ENCODE measurements at places on chromosomes 12 and 14.

GRCh38 chr14:60510951-60511599 lies 2.1 kb downstream of the SIX6 start:
- peaks cover 7% of the 10 kb centered on the region for H3K4me1 ChIP-seq
- peaks cover 3% of the 10 kb centered on the region for H3K36me3 ChIP-seq
- no peak overlapping the region for H3K27ac ChIP-seq
- no peak overlapping the region for H3K4me3 ChIP-seq
- no peak for DNase-seq
- H3K27me3 ChIP-seq: peaks cover 94% of the 10 kb centered on the region

GRCh38 chr12:44875417-44875953 lies 630 bp downstream of the NELL2 start:
- no peak overlapping the region for H3K27ac ChIP-seq
- H3K27me3 ChIP-seq: peaks cover 80% of the 10 kb centered on the region
- DNase-seq: peak; percentile 69
- peak overlapping the region; percentile 95 for H3K4me3 ChIP-seq

DNA sequence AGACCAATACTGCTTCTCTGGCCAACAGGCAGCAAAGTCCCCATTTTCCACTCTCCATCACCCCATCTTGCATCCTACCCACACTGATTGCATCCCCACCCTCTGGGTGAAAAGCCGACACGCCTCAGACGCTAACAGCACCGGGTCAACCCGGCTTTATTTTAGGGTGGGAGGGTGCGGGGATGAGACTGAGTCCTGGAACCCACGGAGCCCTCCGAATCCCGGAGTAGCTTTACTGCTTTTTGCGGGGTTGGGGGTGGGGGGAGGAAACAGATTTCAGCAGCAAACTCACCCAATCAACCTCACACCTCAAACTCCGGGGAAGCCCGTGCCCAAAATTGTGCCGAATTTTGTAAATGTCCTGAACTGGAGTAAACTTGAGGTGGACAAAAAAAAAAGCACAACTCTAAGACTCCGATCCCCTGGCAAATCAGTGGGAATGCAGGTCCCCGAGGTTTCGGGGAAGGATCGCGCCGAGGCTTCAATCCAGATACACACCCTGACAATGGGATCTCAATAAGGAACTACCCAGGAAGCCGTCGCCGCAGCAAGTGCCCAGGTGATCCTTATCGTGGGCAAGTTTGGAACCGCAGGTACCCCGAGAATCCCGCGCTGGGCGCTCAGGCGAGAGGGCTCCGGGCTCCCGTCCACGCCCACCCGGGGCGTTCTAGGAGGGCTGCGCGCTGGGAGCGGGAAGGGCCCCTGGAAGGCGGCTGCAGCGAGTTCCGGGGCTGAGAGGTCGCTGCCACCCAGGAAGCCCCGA lies 1.1 kb downstream of the GCH1 start:
- H3K36me3 ChIP-seq: no peaks in the 10 kb centered on the region
- no peak for DNase-seq
- peak overlapping the region; percentile 48 for H3K27ac ChIP-seq

DNA sequence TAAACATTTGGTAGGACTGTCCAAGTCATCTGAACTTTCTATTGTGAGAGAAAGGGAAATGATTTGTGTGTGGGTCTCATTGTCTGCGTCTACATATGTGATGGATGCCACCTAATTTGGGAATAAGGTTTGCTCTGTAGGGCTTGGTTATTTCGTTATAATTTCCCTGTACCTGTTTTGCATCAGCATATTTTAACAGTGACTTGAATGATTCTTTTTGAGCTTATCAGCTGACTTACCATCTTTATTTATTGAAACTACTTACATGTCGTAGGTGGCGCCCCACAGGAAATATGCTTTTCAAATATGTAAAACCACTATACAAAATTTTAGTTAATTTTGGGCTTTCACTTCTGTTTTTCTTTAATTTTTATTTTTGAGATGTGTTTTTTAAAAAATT lies 56.5 kb upstream of the BCAT1 start:
- no peak overlapping the region for H3K4me3 ChIP-seq
- no peaks in the 10 kb centered on the region for H3K4me1 ChIP-seq
- H3K36me3 ChIP-seq: no peaks in the 10 kb centered on the region
- no peak for DNase-seq

- H3K4me1 ChIP-seq: peaks cover 8% of the 10 kb centered on the region
- H3K36me3 ChIP-seq: peaks cover 6% of the 10 kb centered on the region
- H3K4me3 ChIP-seq: peak overlapping the region; percentile 22
- H3K27ac ChIP-seq: peak overlapping the region; percentile 79
- no peaks in the 10 kb centered on the region for H3K27me3 ChIP-seq
Measured at GRCh38 chr12:93689076-93689834, 12.1 kb downstream of the CRADD start.

DNA sequence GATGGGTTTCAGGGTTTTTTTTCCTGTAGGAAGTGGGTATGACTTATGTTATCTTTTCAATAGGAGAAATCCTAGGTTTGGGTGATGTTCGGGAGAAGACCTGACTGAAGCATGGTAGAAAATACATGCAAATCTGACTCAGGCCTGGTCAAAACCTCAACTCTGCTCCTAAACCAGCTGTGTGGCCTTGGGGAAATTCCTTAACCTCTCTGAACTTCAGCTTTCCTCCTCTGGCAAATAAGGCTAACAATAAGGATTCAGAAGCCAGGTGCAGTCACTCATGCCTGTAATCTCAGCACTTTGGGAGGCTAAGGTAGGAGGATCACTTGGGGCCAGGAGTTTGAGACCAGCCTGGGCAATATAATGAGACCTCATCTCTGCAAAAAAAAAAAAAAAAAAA lies 148.5 kb downstream of the PHETA1 start:
- no peak for DNase-seq
- H3K4me3 ChIP-seq: no peak overlapping the region
- peaks cover 10% of the 10 kb centered on the region for H3K27me3 ChIP-seq
- no peaks in the 10 kb centered on the region for H3K36me3 ChIP-seq
- no peaks in the 10 kb centered on the region for H3K4me1 ChIP-seq

DNA sequence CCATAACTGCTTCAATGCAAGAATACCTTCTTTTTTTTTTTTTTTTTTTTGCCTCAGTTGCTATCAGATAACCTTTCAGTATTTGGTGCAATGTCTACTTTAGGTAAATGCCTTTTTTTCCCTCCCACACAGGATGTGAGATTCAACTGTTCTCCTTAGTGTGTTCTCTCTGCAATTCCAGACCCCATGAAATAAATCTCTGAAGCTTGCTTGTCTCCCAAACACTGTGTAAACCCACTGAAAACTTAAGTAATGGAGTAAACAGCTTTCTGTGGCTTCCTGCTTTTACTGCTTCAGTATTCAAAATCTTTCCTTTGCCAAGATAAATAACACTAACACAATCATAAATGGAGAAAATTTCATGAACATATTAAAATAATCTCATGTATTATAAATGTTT lies 55.8 kb upstream of the CLEC14A start:
- no peak overlapping the region for H3K27ac ChIP-seq
- H3K4me1 ChIP-seq: no peaks in the 10 kb centered on the region
- no peak for DNase-seq

DNA sequence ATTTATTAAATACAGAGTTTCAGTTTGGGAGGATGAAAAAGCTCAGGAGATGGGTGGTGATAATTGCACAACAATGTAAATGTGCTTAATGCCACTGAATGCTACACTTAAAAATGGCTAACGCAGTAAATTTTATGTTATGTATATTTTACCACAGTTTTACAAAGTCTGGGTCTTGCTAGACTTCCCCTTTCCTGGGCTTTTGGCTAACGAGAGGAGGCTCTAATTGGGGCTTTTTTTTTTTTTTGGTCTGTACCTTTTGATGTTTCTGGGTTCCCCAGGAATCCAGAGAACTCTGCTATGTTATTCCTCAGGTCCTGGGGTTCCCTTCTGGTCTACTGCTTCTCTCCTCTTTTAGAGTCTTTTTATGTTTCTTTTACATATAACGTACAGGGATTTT lies 355.5 kb downstream of the CACNA1C start:
- peaks cover 15% of the 10 kb centered on the region for H3K27me3 ChIP-seq
- H3K4me3 ChIP-seq: no peak overlapping the region
- no peak for DNase-seq
- H3K27ac ChIP-seq: no peak overlapping the region
- H3K36me3 ChIP-seq: peaks cover 17% of the 10 kb centered on the region
- peaks cover under 1% of the 10 kb centered on the region for H3K4me1 ChIP-seq

DNA sequence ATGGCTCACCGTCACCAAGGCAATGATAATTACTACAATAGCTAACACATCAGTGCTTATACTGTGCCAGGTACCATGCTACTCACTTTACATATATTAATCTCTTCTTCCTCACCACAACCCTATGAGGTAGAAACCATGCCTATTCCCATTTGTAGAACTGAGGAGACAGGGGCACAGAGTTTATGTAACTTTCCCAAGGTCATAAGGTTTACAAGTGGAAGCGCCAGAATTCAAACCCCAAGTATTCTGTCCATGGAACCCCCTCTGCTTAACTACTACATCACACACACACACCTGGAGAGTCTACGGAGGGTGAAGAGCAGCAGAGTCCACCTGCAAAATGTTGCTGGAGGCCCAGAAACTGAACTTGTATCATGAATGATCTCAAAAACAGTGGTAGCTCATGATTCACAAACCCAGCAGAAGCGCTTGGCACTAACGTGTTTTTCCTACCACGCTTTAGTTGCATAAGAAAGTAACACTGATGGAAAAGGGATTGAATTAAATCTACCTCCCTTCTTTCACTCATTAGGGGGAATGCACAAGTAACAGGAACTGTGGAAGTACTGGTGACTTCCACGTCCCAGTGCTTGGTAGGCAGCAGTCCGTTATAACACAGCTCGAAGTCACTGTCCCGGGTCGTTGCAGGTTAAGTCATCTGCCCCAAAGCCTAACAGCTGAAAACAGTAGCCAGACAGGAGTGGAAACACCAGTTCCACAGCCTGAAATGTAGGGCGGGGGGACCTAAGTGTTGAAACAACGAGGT lies 2.0 kb downstream of the ITPR2 start:
- H3K27me3 ChIP-seq: peaks cover 2% of the 10 kb centered on the region
- peak overlapping the region; percentile 90 for H3K4me3 ChIP-seq
- DNase-seq: no peak
- peaks cover 14% of the 10 kb centered on the region for H3K36me3 ChIP-seq
- H3K27ac ChIP-seq: peak overlapping the region; percentile 87
- peaks cover 12% of the 10 kb centered on the region for H3K4me1 ChIP-seq

- H3K36me3 ChIP-seq: peaks cover 4% of the 10 kb centered on the region
- no peak overlapping the region for H3K27ac ChIP-seq
- H3K27me3 ChIP-seq: peaks cover 16% of the 10 kb centered on the region
- peak; percentile 25 for DNase-seq
Measured at GRCh38 chr12:31018790-31019505, 54.7 kb upstream of the DDX11 start.

DNA sequence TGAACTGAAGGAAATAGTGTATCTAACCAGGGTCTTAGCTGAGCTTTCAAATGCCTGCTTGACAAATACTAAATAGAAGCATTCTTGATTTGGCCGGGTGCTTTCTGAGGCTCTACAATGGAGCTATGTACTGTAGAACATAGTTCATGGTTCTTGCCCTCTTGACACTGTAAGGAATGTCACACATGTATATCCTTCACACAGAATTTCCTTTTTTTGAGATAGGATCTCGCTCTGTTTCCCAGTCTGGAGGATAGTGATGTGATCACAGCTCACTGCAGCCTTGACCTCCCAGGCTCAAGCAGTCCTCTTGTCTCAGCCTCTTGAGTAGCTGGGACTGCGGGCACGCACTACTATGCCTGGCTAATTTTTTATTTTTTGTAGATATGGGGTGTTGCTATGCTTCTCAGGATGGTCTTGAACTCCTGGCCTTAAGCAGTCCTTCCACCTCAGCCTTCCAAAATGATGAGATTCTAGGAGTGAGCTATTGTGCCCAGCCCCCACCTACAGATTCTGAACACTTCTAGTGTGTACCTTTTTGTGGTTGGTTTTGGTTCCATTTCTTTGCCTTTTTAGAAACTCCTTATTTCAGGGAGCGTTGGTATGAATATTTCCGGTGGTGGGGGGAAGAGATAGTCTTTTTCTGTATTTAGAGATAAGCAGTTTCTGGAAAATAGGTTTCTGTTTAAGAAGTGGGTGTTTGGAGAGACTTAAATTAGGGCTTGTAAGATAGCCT lies 4.2 kb downstream of the MLXIP start:
- H3K36me3 ChIP-seq: peaks cover 18% of the 10 kb centered on the region
- no peak overlapping the region for H3K27ac ChIP-seq
- DNase-seq: no peak
- H3K4me1 ChIP-seq: peaks cover 41% of the 10 kb centered on the region
- peak overlapping the region; percentile 55 for H3K4me3 ChIP-seq

- H3K4me3 ChIP-seq: no peak overlapping the region
- peaks cover 97% of the 10 kb centered on the region for H3K27me3 ChIP-seq
- H3K27ac ChIP-seq: no peak overlapping the region
- H3K36me3 ChIP-seq: no peaks in the 10 kb centered on the region
Measured at GRCh38 chr12:53978477-53979356, 4.0 kb upstream of the HOTAIR start.

DNA sequence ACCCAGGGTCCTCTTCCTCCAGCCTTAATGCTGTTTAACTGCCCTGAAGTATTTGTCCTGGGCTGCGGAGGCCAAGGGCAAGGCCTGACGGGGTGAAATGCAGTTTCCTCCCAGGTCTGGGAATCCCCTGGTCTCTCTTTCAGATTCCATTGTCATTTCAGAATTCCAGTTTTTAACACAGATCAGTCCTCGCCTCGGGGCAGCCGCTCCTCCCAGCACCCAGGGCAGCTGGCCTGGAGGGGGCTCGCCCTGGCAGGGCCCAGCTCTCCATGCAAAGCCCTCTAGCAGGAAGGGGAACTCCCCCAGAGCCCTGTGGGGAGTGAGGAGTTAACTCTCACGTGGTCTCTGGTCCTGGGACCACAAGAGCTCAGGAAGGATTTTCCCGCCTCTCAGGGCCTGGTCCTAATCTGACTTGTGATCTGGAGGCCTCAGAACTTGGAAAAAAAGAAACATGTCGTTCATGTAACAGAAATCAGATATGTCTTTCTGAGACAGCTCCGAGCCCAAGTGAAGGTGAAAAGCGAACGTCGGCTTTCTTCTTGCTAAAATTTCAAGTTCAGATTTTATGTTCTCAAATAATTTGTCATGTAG lies 265.6 kb upstream of the SFSWAP start:
- H3K4me1 ChIP-seq: peaks cover 6% of the 10 kb centered on the region
- peak overlapping the region; percentile 66 for H3K27ac ChIP-seq
- no peaks in the 10 kb centered on the region for H3K36me3 ChIP-seq
- no peak overlapping the region for H3K4me3 ChIP-seq
- no peak for DNase-seq
